Ureter (tissue), 1 donor: ENCODE measurements at places on chromosomes 16 and 17.

DNA sequence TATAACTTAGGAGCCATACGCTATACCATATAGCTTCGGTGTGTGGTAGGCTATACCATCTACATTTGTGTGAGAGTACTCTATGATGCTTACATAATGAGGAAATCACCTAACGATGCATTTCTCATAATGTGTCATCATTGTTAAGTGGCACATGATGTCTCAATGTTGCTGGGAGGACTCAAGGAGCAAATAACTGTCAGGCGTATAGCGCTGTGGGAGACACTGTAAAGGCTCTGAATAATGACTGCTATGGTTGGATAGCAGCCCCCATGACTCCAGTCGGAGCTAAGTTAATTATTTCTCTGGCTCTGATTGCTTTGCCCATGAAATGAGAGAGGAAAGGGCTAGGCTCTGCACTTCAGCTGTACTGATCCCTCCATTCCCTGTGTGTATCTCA, 197.2 kb downstream of the RGS9 start:
- no peak for DNase-seq

GRCh38 chr17:1628856-1629503, 346 bp upstream of the SLC43A2 start:
- peak; percentile 97 for DNase-seq

DNA sequence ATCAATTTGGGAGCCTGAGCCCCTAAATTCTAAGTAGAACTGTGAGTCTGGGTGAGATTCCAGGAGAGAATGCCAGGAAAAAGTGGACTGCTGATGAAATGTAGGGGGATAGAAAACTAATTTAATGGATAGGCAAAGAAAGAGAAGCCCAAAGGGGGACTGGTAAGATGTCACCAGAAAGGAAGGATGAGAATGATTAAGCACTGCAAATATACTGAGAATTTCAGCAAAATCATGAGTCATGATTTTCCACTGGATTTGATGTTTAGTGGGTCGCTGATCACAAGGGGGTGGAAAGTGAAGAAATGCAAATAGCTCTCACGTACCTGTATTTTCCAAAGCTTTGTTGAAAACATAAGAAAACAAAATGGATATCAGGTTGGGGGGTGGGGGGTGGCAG, 201.8 kb downstream of the SLC39A11 start:
- DNase-seq = no peak

GRCh38 chr17:9521062-9521461, 54.6 kb downstream of the STX8 start:
- DNase-seq = no peak

GRCh38 chr16:49343291-49343690, 30.3 kb upstream of the C16orf78 start:
- peak; percentile 13 for DNase-seq

GRCh38 chr16:23359092-23359760, 57.1 kb downstream of the SCNN1B start:
- no peak for DNase-seq

DNA sequence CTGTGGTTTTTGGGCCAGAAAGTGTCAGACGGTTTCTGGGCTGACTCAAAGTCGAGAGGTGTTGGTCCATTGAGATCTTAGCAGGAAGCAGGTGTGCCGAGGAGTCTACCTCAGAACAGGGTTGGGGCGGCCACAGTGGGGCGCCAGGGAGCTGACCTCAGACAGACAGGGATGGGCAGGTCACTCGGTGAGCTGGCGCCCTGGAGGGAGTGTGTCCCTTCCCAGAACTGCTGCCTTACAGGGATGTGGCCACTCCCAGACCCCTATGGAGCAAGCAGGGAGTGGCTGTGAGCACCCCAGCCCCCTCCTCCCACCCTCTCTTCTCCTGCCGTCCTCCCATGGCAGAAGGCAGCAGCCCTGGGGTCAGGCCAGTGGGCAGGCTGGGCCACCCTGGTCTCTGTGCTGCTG, 14.0 kb upstream of the DPEP1 start:
- no peak for DNase-seq

DNA sequence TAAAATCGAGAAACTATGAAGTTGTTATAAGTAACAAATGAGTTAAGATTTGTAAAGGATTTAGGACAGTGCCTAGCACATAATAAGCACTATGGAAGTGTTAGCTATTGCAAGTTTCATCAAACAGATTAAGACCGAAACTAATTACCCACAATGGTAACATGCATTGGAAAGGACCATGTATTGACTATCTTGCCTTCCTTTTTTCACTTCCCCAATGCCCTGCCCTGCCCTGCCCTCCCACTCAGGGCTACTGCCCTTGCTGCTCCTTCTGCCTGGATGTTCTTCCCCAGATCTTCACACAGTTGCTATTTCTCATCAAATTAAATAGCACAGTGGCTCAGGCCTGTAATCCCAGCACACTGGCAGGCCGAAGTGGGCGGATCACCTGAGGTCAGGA, 202.1 kb upstream of the PSMD7 start:
- no peak for DNase-seq

DNA sequence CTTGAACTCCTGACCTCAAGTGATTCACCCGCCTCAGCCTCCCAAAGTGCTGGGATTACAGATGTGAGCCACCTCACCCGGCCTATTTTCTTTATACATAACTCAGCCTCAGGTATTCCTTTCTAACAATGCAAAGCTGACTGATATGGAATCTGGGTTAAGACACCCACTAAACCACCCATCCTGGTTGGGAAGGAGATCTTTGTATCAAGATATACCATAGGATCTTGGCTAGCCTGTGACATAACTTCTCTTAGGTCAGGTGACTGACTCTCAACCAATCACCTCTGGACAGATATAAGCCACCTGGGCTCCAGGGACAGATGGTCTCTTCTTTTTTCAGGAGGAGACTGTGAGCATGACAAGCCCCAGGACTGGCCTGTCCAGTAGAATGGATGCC, 51.2 kb upstream of the NKD1 start:
- no peak for DNase-seq

DNA sequence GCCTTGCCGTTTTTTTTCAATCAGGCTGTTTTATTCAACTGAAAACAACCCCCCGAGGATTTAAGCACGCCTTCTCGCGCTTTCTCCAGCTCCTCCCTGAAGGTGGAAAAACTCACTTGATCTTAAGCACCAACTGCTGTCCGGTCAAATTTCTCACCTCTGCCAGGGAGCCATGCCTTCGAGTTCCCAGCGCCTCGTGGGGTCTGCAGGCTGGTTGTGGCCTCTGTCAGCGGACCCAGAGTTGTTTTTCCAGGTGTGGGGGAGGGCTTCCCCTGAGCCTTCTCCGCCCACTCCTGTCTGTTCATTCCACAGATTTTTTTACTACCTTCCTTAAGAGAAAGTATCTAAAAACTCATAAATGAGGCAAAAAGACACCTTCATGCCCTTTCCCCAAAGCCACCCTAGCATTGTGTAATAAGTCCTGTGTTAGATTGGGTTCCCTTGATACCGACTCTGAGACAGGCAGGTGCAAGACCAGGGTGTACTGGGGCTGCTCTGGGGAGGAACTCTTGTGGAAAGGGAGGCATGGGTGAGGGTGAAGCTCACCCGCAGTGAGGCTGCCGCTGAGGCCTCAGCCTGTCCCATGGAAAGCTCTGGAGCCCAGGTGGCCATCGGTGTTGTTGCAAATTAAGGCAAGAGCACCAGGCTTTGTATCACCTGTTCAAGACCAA, 101.6 kb downstream of the AXIN2 start:
- no peak for DNase-seq

- no peak for DNase-seq
Measured at GRCh38 chr16:75022567-75022966, 23.7 kb downstream of the ZNRF1 start.
